ENCODE measurements at places on chromosomes 7 and 10.

DNA sequence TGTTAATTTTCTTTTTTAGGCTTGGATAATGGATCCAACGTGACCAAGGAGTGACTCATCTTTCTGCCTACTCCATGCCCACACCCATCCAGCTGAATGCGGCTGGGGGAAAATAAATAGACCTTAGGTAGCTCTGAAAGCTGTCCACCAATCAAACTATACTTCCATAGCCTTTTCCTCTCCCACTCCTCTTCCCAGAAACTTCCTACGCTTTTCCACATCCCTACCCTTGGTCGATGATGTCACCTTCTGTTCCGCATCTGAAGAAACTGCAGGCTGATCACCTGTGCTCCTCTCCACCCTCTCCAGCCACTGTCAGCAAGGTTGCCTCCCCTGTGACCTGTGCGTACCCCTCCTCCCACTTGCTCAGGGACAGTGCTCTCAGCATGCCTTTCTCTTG lies 359.8 kb upstream of the KLF6 start:
- no peak for DNase-seq

GRCh38 chr7:43884209-43884608 lies 14.9 kb upstream of the MRPS24 start:
- DNase-seq = no peak

DNA sequence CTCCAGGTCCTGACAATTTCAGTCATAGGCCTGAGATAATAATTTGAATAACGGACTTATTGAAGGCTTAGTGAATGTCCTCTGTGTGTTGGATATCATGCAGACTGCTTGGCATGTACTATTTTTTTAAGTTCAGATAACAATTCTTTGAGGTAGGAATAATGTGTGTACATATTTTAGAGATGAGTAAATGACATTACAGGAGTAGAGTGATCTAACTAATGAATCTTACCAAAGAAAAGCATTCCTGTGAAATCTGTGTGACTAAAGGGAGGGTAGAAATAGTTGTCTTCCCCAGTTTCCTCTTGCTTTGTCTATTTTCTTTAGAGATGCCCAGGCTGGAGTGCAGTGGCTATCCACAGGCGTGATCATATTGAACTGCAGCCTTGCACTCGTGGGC lies 391.8 kb upstream of the ETV1 start:
- no peak for DNase-seq

DNA sequence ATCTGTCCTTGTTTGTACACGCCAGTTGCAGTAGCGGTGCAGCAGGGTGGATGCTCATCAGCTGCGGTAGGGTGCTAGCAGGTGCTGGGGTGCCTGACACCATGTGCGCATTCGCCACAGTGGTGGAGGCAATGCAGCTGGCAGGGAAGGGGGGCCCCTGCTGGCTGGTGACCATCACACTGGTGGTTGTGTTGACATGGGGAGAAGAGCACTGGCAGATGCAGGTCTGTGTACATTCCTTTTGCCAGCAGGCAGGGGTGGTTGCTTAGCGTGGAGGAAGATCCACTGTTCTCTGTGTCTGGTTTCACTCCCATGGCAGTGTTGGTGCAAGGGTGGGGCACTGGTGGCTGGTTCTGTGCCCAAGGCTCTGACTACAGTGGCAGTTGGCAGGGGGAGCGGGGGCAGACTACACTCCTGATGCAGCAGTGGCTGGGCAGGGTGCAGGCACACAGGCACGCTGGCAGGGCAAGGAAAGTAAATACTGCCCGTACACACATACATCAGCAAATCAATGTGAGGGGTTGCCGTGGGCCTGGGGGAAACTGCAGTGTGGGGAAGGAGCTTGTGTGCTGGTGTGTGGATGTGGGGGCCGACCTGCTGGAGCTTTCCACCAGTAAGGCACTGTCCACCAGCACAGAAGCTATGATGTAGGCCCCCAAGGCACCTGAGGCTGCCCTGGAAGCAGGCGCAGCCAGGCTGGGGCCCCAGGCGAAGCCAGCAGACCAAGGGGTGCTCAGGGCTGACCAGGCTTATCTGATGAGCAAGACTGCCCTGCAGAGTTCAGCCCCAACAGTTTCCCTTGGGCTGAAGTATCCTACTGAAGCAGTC lies 87.2 kb upstream of the UNC5B start:
- DNase-seq = no peak

DNA sequence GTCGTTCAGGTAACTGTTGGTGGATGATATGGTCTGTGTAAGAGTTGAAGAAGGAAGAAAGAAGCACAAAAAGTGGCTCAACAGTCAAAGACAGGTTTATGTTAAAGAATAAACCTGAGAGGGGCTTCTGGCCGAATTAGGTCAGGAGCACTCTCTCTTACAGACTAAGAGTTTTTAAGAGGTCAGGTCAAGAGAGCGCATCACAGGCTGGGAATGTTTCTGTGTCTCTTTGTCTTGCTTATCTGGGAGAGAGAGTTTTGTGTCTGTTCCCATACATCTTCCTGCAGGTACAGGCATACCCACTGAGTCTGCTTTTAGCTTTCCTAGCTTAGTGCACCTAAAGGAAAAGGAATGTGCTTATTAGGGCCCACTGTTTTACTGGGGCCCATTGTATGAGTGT lies 22.2 kb upstream of the PRPF18 start:
- no peak for DNase-seq

GRCh38 chr7:155227788-155228458 lies 69.8 kb upstream of the INSIG1 start:
- DNase-seq = no peak

DNA sequence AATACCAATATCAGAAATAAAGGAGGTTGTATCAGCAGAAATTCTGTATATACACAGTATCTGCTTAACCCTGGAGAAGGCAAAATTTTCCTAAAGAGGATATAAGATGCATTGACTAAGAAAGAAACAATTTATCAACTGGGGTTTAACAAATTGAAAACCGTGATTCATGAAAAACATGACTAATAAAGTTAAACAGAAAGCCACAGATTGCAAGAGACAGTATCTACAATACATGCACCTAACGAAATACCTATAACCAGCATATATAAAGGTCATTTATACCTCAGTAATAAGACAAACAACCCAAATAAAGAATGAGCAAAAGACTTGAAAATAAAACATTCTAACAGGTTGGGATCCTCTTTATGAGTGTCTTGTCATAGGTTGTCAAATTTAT lies 101.8 kb downstream of the IQUB start:
- DNase-seq = no peak

- DNase-seq = no peak
Observed at GRCh38 chr7:38318803-38319416, 45.5 kb upstream of the TARP start.

- no peak for DNase-seq
Observed at GRCh38 chr10:71694039-71694501, 25.5 kb downstream of the C10orf105 start.

DNA sequence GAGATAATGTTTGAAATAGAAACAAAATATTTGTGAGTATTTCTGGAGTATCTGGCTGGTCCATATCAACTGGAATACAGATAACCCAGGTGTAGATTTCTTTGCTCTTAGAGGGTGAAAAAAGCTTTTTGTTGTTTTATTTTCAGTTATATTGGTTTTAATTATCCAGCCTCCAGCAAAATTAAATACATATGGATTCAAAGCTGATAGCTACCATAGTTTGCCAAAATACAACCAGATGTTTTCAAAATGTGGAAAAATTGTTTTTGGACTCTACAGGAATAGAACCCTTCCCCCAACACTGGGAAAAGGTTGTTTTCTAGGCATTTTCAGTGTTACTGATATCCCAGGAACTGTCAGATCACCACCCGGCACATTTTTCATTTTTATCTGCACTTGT lies 30.1 kb downstream of the LRRC17 start:
- DNase-seq = no peak
